Right lobe of liver (tissue), 6 donors: ENCODE measurements at places on chromosomes 7 and 10. TPM values are rescaled to one million over a fixed set of nuclear protein-coding genes. Genes with fewer than 3 reads are reported as not detected.

Gene GPRIN2
- 0.19 TPM for total RNA-seq

Gene PLEKHA8
- total RNA-seq: 4.3 TPM

Gene EPDR1
- 4.1 TPM for total RNA-seq

Gene MMD2
- not detected for total RNA-seq

Gene PPP1R17
- not detected for total RNA-seq

Gene CASTOR2
- total RNA-seq: 3.4 TPM

Gene HMX3
- not detected for total RNA-seq

Gene MRPL32
- total RNA-seq: 45.6 TPM

Gene PRTFDC1
- total RNA-seq: 2.0 TPM

Gene RET
- total RNA-seq: 8.7 TPM

Gene CFAP69
- 8.2 TPM for total RNA-seq

Gene ZNF511
- 21.7 TPM for total RNA-seq

Gene PHYHIPL
- total RNA-seq: 0.49 TPM

Gene ARHGAP12
- total RNA-seq: 12.3 TPM

Gene LIPM
- total RNA-seq: not detected

Gene NYAP1
- total RNA-seq: 0.22 TPM

Gene CABCOCO1
- not detected for total RNA-seq

Gene KCNH2
- total RNA-seq: 0.24 TPM

Gene ANXA8L1
- 0.25 TPM for total RNA-seq

Gene OR2A12
- total RNA-seq: not detected

Gene SFTPA1
- 0.35 TPM for total RNA-seq

Gene CCM2
- total RNA-seq: 29.4 TPM

Gene EPO
- 31.7 TPM for total RNA-seq

Gene FASTK
- 45.8 TPM for total RNA-seq

Gene MUC3A
- total RNA-seq: 4.8 TPM

Gene OPALIN
- total RNA-seq: not detected

Gene LRRC4
- total RNA-seq: 1.0 TPM

Gene ASAH2
- total RNA-seq: 1.0 TPM

Gene CALML5
- total RNA-seq: not detected

Gene ANKRD61
- not detected for total RNA-seq

Gene NCF1
- 6.0 TPM for total RNA-seq

Gene SPOCK2
- 1.3 TPM for total RNA-seq

Gene PDGFA
- total RNA-seq: 13.8 TPM

Gene NPFFR1
- not detected for total RNA-seq

Gene INMT
- 33.1 TPM for total RNA-seq

Gene SLC26A3
- 2.1 TPM for total RNA-seq

Gene TBXAS1
- total RNA-seq: 13.6 TPM

Gene MEST
- 46.9 TPM for total RNA-seq

Gene HOGA1
- 32.0 TPM for total RNA-seq

Gene SLC29A3
- total RNA-seq: 17.4 TPM

Gene CYP3A7
- total RNA-seq: 21.3 TPM

Gene UTF1
- total RNA-seq: not detected

Gene ELN
- 5.9 TPM for total RNA-seq
